Naive B cell (primary cell): ENCODE measurements at places on chromosomes 2 and 18. TPM values are rescaled to one million over a fixed set of nuclear protein-coding genes. Genes with fewer than 3 reads are reported as not detected.

LYG2 gene
- polyA plus RNA-seq: not detected

IGFBP2 gene
- not detected for polyA plus RNA-seq

CGREF1 gene
- polyA plus RNA-seq: not detected

DSC3 gene
- not detected for polyA plus RNA-seq

COL4A3 gene
- 0.30 TPM for polyA plus RNA-seq

CACNB4 gene
- not detected for polyA plus RNA-seq

MC2R gene
- polyA plus RNA-seq: not detected

SIGLEC15 gene
- 0.16 TPM for polyA plus RNA-seq

FOXD4L1 gene
- not detected for polyA plus RNA-seq
